ENCODE measurements at places on chromosomes 2 and 18. TPM values are rescaled to one million over a fixed set of nuclear protein-coding genes. Genes with fewer than 3 reads are reported as not detected.

Gene AQP12A
- total RNA-seq = not detected

Gene LYPD6
- total RNA-seq = 4.1 TPM

Gene POLR1A
- 23.8 TPM for total RNA-seq

Gene DLX1
- total RNA-seq = not detected

DNA sequence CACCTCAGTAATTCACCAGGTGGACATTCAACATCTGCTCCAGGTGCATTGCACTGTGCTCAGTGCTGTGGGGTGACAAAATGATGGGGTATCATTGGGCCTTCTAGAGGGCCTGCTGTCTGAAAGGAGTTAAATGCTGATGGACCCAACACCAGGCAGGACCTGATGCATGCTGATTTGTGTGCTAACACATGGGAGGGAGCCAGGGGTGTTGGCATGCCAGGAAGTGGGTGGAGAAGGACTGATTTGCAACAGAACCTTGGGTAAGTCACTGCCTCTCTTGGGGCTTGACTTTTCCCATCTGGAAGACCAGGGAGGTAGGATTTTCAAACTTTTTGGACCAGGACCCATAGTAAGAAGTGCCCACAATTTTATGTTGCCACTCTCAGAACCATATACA lies 57.9 kb upstream of the CXCR4 start:
- no peak overlapping the region for H3K27ac ChIP-seq
- no peak for DNase-seq
- no peaks in the 10 kb centered on the region for H3K27me3 ChIP-seq
- H3K4me3 ChIP-seq = no peak overlapping the region

GRCh38 chr18:36176177-36176584 lies 11.1 kb upstream of the MOCOS start:
- no peak overlapping the region for H3K27ac ChIP-seq
- no peak overlapping the region for H3K4me3 ChIP-seq
- DNase-seq = no peak
- no peaks in the 10 kb centered on the region for H3K27me3 ChIP-seq
- no peaks in the 10 kb centered on the region for H3K4me1 ChIP-seq

GRCh38 chr2:238431-238830 lies 25.4 kb downstream of the SH3YL1 start:
- DNase-seq = no peak
- no peaks in the 10 kb centered on the region for H3K36me3 ChIP-seq
- peaks cover 5% of the 10 kb centered on the region for H3K4me1 ChIP-seq
- no peak overlapping the region for H3K4me3 ChIP-seq
- no peak overlapping the region for H3K27ac ChIP-seq
- no peaks in the 10 kb centered on the region for H3K27me3 ChIP-seq

DNA sequence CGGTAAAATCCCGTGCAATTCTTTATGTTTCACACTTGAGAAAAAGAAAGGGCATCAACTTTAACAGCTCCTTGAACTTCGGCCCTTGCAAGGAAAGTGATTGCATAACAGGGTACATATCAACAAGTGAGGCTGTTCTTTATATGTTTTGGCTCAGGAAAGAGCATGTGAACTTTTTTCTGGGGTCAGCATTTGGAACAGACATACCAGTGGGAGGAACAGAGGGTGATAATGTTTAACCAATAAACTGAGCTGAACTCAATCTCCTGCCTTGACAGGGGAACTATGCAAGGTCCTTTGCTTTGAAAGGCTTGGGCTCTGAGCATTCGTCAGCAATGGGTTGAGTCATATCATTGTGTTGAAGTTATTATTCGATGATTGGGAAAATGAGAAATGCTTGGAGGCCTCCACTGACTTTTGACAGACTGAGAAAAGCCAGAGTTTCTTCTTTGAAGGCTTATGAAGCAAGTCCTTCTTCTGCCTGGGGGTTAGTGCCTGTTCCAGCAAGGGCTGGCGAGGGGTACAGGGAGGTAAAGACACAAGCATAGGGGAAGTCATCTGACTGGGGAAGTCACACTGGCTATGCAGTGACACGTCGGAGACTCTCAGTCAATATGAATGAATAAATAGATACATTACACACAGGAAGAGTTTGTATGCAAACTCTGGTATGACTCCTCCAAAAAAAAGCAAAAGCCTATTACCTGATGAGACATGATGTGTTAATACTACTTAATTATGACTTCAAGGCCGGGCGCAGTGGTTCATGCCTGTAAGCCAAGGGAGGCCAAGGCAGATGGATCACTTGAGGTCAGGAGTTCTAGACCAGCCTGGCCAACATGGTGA lies 57.2 kb downstream of the CYB5A start:
- H3K4me1 ChIP-seq = no peaks in the 10 kb centered on the region
- H3K27ac ChIP-seq = no peak overlapping the region
- no peaks in the 10 kb centered on the region for H3K36me3 ChIP-seq

DNA sequence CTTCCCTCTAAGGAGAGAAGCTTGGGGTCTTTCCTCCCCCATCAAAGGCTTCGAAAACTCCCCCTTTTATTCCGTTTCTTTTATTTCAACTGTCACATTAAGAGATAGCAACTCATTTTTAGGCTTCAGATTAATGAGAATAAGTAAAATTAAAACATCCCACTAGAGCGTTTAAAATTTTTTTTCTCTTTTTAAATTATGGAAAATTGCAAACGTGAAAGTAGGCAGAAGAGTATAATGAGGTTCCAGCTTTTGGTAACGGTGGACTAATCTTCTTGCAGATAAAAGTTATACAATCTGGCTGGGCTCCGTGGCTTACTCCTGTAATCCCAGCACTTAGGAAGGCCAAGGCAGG lies 21.9 kb upstream of the RMP24 start:
- H3K4me3 ChIP-seq = peak overlapping the region; percentile 71
- no peaks in the 10 kb centered on the region for H3K36me3 ChIP-seq
- DNase-seq = no peak
- no peak overlapping the region for H3K27ac ChIP-seq

- H3K4me3 ChIP-seq = peak overlapping the region; percentile 81
- H3K4me1 ChIP-seq = peaks cover 5% of the 10 kb centered on the region
- H3K36me3 ChIP-seq = no peaks in the 10 kb centered on the region
Observed at GRCh38 chr2:178522950-178523595, 42.8 kb downstream of the PLEKHA3 start.

DNA sequence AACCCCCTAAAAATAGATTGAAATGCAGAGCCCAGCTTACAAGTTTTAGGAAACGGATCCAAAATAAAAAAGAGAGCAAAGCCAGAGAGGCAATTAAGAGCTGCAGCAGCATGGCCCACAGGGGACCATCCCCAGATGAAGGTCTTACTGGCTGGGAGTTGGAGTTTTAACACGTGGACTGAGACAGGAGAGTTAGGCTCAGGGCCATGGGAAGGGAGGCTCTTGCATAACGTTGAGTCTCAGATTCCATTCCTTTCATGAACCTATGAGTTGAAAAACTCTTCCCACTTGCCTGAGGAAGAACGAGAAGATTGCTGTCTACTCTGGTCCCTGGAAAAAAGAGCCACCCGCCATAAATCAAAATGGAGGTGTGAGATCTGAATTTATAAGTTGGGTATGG lies 101.8 kb upstream of the NDUFV2 start:
- DNase-seq = no peak
- peaks cover 26% of the 10 kb centered on the region for H3K4me1 ChIP-seq
- no peak overlapping the region for H3K27ac ChIP-seq
- no peaks in the 10 kb centered on the region for H3K36me3 ChIP-seq

GRCh38 chr18:53629337-53629736 lies 595.1 kb downstream of the MBD2 start:
- H3K27me3 ChIP-seq = no peaks in the 10 kb centered on the region
- H3K4me3 ChIP-seq = no peak overlapping the region
- no peak overlapping the region for H3K27ac ChIP-seq
- no peak for DNase-seq

DNA sequence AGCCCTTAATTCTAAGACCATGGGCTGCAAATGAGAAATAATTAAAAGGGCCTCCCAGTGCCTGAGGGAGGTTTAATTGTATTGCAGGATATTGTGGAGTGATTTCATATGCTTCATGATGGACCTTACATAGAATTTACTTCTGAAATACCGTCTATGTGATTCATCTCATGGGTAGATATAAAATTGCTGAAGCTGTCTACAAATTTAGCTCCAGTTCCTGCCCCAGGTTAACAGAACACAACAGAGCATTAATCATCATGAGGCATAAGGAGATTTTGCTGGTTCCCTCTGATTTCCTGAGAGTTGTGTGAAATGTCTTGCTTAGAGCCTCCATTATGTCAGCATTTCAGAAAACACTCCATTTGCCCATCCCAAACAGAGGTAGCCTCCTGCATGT lies 770 bp downstream of the UPP2 start:
- no peaks in the 10 kb centered on the region for H3K36me3 ChIP-seq
- no peak overlapping the region for H3K27ac ChIP-seq
- H3K4me3 ChIP-seq = no peak overlapping the region
- H3K27me3 ChIP-seq = no peaks in the 10 kb centered on the region

DNA sequence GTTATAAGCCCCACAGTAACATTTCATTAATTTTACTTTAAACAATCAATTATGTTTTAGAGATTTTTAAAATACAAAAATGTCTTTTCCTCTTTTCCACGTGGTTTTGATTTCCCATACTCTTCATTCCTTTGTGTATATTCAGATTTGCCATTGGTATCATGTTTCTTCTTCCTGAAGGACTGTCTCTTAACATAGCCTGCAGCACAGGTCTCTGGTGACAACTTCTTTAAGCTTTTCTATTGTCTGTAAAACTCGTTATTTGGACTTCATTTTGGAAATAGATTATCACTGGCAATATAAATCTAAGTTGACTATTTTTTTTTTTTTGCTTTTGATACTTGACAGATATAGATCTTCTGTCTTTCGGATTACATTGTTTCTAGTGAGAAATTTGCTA lies 115.2 kb upstream of the KLHL29 start:
- no peaks in the 10 kb centered on the region for H3K36me3 ChIP-seq
- no peak for DNase-seq
- H3K27ac ChIP-seq = no peak overlapping the region
- no peaks in the 10 kb centered on the region for H3K4me1 ChIP-seq
- H3K4me3 ChIP-seq = no peak overlapping the region
